ENCODE measurements at places on chromosomes 2 and 18.

DNA sequence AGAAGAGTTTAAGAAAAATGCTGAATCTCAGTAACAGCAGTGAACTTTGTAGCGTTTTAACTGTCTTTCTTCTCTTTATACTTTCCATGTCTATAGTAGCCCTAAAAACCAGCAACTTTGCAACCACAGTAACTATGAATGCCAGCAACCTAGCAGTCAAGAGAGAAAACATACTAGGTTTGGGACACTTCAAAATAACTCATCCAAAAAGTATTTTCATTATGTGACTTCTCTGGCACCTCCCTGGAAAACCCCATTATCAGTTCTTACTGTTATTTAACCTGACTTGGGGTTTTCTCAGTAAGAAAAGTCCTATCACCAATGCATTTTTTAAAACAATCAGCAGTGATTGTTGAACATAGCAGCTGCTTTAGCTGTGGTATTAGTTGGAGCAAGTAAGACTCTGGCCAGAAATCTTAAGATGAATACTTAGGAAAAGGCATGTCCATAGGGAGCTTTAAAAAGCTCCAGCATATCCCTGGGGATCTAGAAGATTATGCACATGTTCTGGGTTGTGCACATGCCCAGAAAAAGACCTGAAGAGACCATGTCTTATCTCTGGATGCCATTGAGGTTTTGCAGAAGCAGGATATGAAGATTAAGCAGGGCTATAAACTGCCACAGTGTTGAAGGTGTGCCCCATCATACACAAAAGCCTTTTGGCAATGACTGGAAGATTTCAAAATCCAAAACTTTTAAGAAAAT lies 411.3 kb downstream of the CMPK2 start:
- no peak for DNase-seq

DNA sequence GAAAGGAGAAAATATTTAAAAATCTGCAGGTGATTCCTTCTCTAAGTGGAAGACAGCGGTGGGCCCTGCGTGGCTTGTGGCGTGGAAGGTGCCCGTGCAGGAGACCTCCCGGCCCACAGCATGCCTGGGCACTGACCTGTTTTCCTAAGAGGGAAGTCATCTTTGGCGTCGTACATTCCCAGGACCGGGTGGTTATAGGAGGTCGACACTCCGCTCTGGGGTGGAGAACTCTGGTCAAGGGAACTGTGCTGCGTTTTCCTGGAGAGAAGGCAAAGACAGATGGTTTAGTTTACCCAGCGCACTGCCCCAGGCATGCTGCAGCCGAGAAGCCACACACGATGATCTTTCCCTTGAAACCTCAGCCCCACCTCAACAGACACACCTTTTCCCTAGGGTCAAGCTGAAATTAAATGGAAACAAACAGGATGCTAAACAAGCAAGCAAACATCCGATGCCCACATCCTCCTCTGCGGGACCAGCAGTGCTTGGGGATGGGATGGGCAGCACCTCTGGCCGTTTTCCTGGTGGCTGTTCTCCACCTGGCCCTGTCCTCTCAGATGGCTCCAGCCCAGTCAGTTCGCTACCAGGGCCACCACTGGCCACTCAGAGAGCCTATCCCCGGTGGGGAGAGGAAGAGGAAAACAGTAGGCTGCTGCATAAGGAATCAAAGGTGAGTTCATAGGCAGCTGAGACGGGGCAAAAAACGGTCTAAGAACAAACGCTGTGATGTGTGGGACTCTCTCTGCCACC lies 244.1 kb downstream of the HDAC4 start:
- no peak for DNase-seq

- no peak for DNase-seq
Measured at GRCh38 chr2:235293061-235293460, 200.8 kb upstream of the AGAP1 start.

GRCh38 chr2:5339473-5339872 lies 352.7 kb upstream of the SOX11 start:
- DNase-seq = no peak

DNA sequence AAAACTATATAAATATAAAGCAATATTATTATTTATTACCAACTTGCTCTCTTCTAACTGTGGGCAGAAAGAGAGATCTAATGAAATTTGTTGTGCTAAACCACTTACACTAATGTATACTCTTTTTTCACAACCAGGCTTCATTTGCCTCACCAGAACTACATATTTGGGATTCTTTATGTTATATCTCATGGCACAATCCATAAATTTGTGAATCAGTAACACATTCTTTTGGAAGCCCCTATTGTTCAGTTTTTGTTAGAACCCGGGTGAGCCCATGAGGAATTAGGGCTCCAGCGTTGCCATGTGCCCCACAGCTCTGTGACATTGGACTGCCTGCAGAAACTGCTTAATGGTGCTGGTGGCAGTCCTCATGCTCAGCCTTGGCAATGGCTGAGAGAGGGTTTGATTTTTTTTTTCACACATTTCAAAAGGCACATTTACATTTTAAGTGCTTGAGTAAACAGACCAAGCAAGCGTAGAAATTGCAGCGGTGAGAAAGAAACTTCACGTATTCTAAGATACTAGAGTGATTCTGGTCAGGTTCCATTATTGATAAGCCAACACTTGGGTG lies 15.3 kb downstream of the VIT start:
- DNase-seq = no peak

- DNase-seq = no peak
Measured at GRCh38 chr2:217843324-217843723, 159.5 kb downstream of the TNS1 start.

- DNase-seq = no peak
Measured at GRCh38 chr2:224925810-224926100, 116.5 kb downstream of the DOCK10 start.

DNA sequence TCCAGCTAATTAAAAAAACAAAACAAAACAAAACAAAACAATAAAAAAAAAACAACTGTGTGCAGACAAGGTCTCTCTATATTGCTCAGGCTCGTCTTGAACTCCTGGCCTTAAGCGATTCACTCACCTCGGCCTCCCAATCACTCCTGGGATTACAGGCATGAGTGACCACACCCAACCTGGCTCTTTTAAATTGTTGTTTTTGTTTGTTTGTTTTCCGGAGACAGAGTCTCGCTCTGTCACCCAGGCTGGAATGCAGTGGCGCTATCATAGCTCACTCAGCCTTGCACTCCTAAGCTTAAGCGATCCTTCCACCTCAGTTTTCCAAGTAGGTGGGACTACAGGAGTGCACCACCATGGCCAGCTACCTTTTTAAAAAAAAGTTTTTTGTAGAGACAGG lies 201.6 kb downstream of the EN1 start:
- DNase-seq = no peak

DNA sequence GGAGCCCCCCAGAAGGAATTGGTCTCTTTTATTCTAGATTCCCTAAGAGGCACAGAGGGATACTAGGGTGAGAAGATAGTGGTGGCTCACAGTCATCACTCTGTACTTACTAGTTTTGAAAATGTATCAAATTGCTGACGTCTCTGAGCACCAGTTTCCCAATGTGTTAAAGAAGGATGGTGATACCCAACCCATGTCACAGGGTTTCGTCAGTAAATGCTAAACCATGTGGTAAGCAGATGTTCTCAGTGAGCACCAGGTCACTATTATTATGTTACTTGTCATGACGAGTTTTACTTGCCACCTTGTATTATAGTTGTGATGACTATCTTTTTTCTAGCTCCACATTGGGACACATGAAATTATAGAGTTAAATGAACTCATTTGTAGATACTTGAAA lies 54.7 kb downstream of the NEDD4L start:
- no peak for DNase-seq

GRCh38 chr18:51988277-51988676 lies 351.7 kb upstream of the DCC start:
- DNase-seq = no peak

DNA sequence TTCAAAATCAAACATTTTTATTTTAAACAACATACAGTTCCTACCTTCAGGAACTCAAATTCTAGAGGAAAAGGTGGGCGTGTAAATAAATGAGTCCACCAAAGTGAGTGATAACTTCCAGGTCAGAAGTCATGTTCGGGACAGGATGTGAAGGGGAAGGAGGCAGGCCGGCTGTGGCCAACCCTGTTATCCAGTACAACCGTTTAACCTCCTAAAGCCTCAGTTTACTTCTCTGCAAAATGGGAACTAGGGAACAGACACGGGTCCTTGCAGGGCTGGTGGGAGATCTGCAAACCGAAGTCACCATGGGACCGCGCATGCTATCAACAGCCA lies 373 bp downstream of the EIPR1 start:
- peak; percentile 45 for DNase-seq

- no peak for DNase-seq
Measured at GRCh38 chr18:22475426-22476100, 57.8 kb upstream of the CTAGE1 start.

DNA sequence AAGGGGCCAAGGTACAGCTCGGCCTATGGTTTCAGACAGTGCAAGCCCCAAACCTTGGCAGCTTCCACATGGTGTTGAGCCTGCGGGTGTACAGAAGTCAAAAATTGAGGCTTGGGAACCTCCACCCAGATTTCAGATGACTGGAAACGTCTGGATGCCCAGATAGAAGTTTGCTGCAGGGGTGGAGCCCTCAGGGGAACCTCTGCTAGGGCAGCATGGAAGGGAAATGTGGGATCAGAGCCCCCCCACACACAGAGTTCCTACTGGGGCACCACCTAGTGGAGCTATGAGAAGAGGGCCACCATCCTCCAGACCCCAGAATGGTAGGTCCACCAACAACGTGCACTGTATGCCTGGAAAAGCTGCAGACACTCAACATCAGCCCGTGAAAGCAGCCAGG lies 15.0 kb upstream of the DNAH7 start:
- DNase-seq = no peak

- DNase-seq = no peak
Measured at GRCh38 chr2:192735447-192735846, 540.7 kb upstream of the TMEFF2 start.

GRCh38 chr18:24679062-24679461 lies 218.6 kb downstream of the HRH4 start:
- no peak for DNase-seq

GRCh38 chr18:7038330-7038851 lies 79.2 kb downstream of the LAMA1 start:
- peak; percentile 78 for DNase-seq

- no peak for DNase-seq
Measured at GRCh38 chr2:137826373-137827372, 137.6 kb upstream of the HNMT start.

DNA sequence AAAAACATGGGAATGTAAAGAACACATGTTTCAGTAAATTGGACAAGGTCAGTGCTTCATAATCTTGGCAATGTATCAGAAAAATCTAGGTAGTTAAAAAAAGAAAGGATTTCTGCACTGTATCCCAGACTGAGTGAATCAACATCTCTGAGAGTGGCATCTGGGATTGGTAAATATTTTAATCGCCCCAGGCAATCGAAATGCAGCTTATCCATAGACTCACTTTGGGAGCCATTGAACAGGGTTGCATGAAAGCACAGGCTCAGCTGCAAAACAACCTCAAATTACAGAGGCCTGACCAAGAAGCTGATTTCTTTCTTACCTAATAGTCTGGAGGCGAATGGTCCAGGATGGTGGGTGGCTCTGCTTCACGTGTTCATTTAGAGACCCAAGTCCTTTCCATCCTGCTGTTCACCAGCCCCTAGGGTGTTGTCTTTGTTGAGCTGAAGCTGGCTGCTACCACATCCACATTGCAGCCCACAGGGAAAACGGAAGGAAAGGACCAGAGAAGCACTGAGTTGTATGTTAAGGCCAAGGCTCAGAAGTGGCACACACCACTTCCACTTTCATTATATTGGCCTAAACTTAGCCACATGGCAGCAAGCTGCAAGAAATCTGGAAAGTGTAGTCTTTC lies 59.0 kb downstream of the MOGAT1 start:
- no peak for DNase-seq

DNA sequence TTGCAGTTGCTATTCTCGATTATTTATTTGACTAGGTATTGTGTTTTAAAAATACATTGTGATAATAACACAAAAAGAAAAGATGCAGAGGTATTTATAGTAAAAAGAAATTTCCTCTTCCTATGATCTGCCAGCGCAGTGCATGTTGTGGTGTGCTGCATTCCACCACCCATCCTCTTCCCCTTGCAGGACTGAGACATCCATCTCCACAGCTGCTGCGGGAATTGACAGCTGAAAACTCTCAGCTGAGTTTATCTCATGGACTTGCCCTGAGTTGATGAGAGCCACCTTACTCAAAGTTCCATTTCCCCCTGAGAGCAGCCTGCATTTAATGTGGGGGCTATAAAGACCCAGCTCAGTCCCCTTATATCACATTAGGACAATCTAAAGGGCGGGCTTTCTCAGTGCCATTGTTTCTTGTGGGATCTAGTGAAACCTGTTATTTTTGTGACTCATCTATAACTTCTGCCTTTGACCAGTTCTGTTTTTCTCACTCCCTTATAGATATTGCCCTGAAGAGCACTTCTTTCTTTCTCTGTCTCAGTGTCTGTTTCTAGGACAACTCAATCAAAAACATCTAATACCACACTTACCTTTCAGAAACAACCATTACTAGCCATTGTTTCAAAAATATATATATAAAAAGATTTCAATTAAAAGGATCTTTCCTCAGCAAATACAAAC lies 698.5 kb downstream of the NR4A2 start:
- DNase-seq = no peak

DNA sequence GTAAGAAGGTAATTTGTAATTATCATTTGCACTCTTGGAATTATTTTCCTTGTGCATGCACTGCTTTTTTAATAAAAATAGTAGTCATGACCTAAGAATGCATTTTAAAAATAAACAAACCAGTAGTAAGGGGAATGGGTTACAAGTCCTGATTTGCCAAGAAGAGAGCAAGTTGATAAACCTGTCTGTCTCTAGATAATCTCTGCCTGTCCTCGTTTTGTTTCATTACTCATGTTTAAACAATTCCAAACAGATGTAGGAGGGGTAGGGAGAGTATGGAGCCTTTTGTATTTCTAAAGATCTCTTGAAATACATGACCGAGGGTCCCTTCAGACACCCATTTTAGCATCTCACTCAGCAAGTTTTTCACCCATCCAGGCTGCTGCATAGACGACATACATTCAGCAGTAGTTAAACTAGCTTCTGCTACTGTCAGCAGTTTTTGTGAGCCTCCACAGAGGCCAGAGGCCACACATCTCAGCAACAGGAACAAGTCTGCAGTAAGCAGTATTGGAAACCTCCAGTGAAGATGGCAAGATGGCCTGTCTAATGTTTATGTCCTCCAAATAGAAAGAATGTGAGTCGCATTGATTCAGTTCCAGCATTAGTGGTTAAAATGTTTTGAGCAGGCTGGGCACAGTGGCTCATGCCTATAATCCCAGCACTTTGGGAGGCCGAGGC lies 2.3 kb upstream of the EXOC6B start:
- no peak for DNase-seq

- DNase-seq = no peak
Measured at GRCh38 chr2:171201767-171202166, 41.1 kb upstream of the TLK1 start.

- DNase-seq = no peak
Measured at GRCh38 chr18:40672590-40672989, 1282.4 kb upstream of the PIK3C3 start.

Measured in left kidney (tissue), 8 donors.